NCI-H1694 treated with DMSO at 0.1 percent for 48 hours (cell line): ENCODE measurements at places on chromosomes 13 and 19.
A peak's percentile ranks its signal among the peaks of the same experiment; 100 is the strongest.

- no peak for DNase-seq
Measured at GRCh38 chr19:12346896-12347295, 13.5 kb upstream of the ZNF563 start.

- peak; percentile 74 for DNase-seq
Measured at GRCh38 chr19:8307965-8308866, at the start of gene CD320. Gene CD320 (minus strand): TSS chr19:8308358. CDS start chr19:8308290, 68 bp downstream.

GRCh38 chr19:14006085-14006765 is at the start of gene RFX1:
Gene RFX1 (minus strand): TSS chr19:14006320. CDS start chr19:13993843, 12,477 bp downstream.
- peak; percentile 100 for DNase-seq

GRCh38 chr13:41563341-41563983 is 106.1 kb downstream of the RGCC start:
- DNase-seq = no peak

GRCh38 chr19:343941-344624 is 513 bp downstream of the MIER2 start:
- no peak for DNase-seq

DNA sequence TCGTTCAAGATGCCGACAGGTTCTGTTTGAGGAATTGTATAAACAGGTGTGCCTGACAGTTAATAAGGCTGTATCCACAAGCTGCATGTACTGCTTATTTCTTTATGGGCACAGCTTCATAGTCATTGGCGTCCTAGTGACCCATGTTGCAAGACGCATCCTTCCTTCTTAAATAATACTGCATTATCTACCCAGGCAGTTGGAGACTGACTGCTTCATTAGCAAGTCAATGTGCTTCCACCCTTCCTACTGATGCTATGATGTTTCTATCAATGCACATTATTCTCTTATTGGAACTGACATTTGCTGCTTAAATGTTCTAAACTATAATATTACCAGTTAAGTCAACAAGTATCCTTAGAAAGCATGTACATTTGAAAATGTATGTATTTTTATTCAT is 950.0 kb upstream of the MIR17HG start:
- DNase-seq = no peak

DNA sequence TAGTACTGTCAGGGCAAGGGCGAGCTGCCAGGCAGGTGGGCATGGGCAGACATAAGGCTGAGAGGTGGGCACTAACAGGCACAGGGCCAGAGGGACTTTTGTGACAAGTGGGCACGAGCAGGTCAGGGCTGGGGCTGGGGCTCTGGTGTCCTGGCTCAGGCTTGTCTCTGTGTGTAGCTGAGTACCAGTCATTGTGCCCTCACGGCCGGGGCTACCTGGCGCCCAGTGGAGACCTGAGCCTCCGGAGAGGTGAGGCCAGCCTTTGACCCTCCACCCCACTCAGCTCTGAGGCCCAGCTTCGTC is 21.6 kb downstream of the LTBP4 start:
- no peak for DNase-seq

GRCh38 chr19:57088133-57088532 is 31.7 kb upstream of the USP29 start:
- DNase-seq = no peak

GRCh38 chr19:35272954-35273649 is 4.3 kb downstream of the USF2 start:
- no peak for DNase-seq

GRCh38 chr19:2573916-2574315 is 98.0 kb downstream of the GADD45B start:
- DNase-seq = no peak

GRCh38 chr13:24684600-24684998 is 4.4 kb downstream of the ATP12A start:
- no peak for DNase-seq

DNA sequence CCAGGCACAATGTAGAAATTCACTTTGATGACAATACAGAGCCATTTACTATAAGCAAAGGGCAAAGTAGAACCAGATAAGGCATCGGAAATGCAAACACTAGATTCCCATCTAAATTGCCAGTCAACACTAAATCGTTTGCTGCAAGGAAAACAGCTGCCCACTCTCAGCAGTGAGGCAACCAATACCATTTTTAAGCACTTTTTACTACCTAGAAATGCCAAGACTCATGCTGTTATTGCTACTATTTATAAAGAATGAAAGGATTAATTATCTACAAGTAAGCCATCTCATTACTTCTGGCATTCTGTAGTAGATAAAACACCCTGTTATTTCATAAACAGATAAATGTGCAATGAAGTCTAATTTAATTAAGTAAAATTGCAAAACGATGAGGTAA is 422.0 kb downstream of the FGF14 start:
- DNase-seq = no peak

- peak; percentile 10 for DNase-seq
Measured at GRCh38 chr19:5603626-5604025, 18.9 kb downstream of the SAFB2 start.

DNA sequence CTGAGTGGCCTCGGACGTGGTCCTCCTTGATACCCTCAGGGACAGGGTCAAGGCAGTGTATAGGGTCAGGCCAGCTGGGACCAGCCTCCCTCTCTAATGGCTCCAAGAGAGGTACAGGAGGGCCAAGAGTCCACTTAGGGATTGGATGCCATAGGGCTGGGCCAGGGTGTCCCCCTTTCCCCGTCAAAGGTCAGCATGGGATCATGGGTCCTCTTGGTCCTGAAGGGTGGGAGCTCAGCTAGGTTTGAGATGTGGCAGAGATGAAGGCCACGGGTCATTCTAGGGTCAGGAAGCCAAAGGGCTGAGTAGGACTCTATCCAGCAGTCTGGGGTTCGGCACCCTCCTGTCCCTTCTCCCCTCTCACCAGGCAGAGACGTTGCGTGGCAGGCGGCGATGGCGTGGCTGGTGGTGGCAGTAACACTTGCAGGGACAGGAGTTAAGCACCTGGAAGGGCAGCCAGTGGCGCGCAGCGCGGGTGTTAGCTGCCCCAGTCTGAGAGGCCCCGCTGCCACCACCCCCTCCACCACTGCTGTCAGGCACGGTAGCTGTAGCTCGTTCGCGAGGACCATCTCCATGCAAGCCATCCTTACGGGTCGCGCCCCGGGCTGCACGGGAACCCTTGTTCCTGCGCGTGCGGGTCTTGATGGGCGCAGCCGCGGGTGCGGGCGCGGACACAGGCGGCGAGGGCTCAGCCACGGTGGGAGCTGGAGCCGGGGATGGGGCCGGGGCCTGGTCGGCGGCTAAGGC is 2.6 kb downstream of the GGN start:
- DNase-seq = no peak

GRCh38 chr13:59437544-59438301 is 726.0 kb downstream of the DIAPH3 start:
- no peak for DNase-seq

DNA sequence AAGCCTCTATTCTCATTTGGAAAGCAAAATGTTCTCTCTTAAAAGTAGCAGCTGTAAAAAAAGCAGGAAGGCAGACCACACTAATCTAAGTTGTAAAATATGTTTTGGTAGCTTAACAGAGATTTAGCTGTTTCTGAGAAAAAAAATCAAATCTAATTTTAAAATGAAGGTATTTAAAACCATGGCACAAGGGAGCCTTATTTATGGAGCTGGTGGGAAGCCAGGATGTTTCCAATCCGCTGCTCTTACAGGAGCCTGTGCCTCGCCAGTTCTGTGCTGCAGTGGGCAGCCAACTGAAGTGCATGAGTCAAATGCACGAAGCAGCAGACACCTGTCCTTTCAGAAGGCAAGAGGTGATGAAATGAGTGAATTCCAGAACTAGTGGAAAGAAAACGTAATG is 28.2 kb downstream of the GPC6 start:
- DNase-seq = peak; percentile 22

DNA sequence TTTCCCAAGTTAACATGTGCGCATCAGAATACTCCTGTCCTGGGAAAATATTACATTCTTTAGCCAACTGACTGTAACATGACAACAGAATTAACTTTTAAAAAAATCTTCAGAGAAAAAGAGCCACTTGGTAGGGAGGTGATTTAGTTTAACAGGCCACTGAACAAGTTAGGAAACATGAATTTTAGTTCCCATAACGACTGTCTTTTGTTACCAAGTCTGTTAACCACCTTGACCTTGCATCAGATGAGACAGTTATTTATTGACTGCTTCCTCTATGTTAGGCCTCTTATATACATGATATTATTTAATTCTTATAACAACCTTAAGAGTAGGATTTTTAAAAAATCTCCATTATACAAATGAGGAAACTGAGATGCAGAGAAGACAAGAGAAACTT is 268.6 kb downstream of the NDFIP2 start:
- no peak for DNase-seq

DNA sequence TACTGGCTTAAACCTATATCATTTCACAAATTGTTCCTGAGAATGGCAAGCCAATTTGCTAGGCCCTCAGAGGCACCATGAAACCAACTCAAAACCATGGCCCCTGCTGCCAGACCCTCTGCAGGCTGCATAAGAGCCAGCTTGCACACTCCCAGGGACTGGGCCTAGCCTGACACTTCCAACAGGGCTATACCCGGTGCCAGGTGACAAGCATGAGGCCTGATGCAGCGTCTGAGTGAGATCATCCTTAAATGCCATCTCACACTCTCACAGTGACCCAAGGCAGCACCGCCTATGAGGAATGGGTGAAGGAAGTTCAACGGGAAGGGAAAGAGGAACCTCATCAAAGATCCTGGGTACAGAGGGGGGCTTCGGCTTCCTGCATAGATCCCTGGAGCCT is 65.6 kb downstream of the C13orf42 start:
- no peak for DNase-seq

DNA sequence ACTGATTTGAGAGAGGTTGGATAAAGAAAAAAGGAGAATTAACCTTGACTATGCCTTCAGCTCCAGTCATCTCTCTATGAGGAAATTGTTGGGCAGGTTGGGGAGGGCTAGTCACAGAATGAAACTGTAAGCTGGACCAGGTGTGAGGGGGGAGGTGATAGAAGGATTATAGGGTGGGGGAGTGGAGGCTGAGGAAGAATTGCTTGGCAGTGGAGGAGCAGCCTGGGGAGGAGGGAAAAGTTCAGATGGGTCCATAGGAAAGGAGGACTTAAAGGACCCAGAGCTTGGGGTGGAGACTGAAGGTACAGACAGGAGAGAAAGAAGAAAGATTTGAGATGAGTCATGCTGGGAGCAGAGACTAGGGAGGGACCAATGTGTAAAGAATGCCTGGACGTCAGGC is 8.2 kb upstream of the ZNF431 start:
- DNase-seq = no peak

GRCh38 chr13:112733112-112733511 is 43.3 kb downstream of the ATP11A start:
- no peak for DNase-seq

GRCh38 chr13:100854006-100854405 is 179.4 kb upstream of the TMTC4 start:
- no peak for DNase-seq

DNA sequence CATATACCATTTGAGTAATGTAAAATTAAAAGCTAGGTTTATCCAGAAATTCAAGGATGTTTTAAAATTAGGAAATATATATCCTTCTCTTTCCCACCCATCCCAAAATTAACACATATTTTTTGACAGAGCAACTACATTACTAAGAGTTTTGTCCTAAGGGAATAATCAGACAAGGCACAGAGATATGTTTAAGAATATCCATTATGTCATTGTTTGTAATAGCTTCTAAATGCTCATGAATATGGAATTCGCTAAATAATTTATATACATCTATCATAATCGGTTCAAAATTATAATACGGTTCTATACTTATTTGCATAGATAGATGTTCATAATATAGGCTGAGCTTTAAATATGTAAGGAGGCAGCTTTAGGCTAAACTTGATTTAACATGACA is 9.8 kb downstream of the UBL3 start:
- DNase-seq = no peak

DNA sequence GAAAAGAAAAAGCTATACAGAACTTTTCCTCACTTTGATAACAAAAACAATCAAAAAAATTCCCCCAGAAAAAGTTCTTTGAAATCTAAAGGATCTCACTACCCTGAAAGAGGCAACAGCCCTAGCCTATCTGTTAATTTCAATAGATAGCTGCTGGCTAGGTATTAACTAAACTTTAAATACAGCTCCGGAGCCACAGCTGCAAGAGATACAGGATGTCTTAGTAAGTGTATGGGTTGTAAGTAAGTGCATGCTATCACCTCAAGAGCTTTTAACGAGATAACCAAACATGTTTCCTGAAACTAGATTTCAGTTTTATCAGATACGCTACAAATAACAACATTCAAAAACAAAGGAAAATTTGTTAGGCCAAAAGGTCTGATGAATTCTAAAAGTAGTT is 148.4 kb downstream of the KLF12 start:
- no peak for DNase-seq

DNA sequence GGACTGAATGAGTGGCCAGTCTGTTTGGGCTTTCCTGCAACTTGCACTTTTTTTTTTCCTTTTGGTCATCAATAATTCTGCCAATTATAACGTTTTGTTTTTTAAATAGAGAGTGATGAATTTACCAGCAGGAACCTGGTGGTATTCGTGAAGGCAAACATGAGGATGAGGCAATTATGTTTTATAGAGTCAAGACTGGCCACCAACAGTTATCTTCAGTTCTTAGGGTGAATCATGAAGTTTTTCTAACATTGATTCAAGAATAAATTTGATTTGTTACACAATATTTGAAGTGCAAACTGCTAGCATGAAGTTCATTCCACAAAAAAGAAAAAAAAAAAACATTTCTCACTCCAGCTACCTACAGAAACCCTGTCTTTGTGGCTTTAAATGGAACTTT is 244.5 kb downstream of the SPRY2 start:
- DNase-seq = no peak

GRCh38 chr19:14432791-14433553 is at the start of gene PKN1:
Gene PKN1 (plus strand): TSS chr19:14433306. CDS start chr19:14433522, 216 bp downstream.
- peak; percentile 25 for DNase-seq

DNA sequence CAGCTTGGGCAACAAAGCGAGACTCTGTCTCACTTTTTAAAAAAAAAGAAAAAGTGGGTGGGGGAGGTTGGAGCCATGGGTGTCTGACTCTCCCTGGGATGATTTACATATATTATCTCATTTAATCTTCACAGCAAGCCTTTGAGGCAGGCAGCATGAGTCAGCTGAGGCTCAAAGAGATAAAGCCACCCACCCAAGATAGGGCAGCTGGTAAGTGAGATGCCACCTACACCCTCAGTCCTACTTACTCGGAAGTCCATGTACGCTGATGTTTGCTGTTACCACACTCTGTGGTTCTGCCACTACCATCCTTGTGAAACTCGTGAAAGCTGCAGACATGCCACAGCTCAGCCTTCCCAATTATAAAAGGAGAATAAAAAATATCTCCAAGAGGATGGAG is 142.0 kb upstream of the TSHZ3 start:
- DNase-seq = no peak

DNA sequence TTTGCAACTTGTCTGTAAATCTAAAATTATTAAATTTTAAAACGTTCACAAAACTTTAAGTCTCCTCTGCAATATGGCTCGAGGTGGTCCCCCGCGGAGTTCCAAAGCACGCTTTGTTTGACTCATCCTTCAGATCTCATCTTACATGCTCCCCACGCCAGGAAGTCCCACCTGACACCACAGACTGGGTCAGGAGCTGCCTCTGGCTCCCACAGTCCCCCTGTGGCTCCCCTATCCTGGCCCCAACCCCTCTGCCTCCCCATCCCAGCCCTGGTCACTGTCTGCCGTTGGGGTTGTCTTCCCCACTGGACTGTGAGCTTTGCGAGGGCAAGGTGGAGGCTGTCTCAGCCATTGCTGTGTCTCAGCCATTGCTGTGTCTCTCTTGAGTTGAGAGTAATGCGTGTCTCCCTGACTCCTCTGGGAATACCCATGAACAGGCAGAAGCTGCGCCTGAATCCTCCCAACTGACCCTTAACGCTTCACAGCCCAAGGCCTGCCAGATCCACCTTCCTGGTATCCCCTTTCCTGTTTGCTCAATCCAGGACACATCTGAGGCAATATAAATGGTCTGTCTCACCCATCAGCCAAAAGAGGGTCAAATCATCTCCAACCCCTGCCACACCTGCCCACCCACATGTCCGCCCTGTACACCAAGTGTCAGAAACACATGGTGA is 15.9 kb downstream of the DYRK1B start:
- no peak for DNase-seq
